ENCODE measurements at places on chromosomes 1 and 21. TPM values are rescaled to one million over a fixed set of nuclear protein-coding genes. Genes with fewer than 3 reads are reported as not detected.

GRCh38 chr1:40853885-40854170 lies 8.3 kb downstream of the CITED4 start:
- DNase-seq = no peak

- DNase-seq = no peak
Measured at GRCh38 chr1:99348397-99349132, 84.3 kb downstream of the PLPPR4 start.

KCNE2 gene
- total RNA-seq = not detected

DNA sequence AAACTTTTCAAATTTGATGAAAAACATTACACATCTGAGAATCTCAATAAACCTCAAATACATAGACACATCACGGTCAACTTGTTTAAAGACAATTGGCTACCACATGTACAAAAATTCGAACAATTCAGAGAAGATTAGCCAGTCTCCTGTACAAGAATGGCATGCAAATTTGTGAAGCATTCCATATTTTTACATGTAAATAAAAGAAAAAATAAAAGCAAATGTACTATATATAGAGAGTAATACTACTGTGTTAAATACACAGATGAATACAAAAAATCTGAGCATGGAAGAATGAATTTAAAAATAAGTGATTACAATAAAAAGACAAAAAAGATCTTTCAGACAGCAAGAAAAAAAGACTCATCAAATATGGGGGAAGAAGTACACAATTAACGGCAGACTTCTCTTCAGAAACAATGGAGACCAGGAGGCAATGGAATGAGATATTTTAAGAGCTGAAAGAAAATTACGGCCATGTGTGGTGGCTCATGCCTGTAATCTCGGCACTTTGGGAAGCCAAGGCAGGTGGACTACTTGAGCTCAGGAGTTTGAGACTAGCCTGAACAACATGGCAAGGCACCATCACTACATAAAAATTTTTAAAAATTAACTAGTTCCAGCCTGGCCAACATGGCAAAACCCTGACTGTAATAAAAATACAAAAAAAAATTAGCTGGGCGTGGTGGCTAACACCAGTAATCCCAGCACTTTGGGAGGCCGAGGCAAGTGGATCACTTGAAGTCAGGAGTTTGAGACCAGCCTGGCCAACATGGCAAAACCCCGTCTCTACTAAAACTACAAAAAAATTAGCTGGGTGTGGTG lies 23.2 kb downstream of the HAX1 start:
- DNase-seq = no peak

GRCh38 chr1:79376106-79376505 lies 369.6 kb upstream of the ADGRL4 start:
- no peak for DNase-seq

SPRR2F gene
- total RNA-seq = 2.8 TPM

DCST1 gene
- not detected for total RNA-seq

DNA sequence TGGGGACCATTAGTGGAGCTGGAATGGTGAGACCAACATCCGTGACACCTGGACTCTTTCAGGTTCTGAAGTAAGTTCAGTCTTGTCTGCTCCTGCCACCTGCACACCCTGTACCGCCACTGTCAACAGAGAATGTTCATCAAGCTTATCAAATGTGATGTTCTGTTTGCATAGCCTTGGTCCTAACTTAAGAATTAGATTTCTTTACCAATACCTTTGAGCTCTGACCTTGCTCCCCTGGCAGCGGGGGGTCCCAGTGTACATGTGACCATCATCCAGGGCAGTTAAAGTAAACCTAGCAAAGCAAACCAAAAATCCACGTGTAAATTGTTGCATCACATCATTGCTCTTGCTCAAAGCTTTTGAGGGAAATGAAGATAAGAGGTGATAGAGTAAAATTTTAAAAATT lies 14.5 kb downstream of the SLC25A33 start:
- no peak for DNase-seq

GRCh38 chr1:107536266-107536665 lies 395.4 kb downstream of the NTNG1 start:
- no peak for DNase-seq

GRCh38 chr1:3924186-3924824 lies 24.2 kb upstream of the C1orf174 start:
- DNase-seq = no peak

GRCh38 chr1:155455588-155456195 lies 106.9 kb downstream of the ASH1L start:
- no peak for DNase-seq

DNA sequence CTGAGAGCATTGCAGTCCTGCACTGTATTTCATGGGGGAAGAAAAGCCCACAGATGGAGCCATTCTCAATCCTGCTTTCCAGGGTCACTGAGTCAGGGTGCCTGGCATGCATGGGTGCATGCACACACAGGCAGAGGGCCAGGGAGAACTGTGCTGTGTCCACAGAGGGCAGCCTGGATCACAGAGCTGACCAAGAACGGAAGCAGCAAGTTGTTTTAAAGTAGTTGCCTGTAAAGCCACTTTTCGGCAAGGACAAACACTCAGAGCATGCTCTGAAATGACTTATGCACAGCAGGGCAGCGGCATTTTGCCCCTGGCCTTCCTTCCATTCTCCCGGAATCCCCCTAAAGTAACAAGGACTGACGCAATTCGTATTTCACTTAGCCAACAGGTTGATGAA lies 3.6 kb downstream of the ERG start:
- no peak for DNase-seq

CTSK gene
- total RNA-seq = 9.4 TPM

GRCh38 chr1:28050776-28051175 lies 37.6 kb downstream of the EYA3 start:
- DNase-seq = no peak

DMRTA2 gene
- not detected for total RNA-seq

HAX1 gene
- 129 TPM for total RNA-seq

DNA sequence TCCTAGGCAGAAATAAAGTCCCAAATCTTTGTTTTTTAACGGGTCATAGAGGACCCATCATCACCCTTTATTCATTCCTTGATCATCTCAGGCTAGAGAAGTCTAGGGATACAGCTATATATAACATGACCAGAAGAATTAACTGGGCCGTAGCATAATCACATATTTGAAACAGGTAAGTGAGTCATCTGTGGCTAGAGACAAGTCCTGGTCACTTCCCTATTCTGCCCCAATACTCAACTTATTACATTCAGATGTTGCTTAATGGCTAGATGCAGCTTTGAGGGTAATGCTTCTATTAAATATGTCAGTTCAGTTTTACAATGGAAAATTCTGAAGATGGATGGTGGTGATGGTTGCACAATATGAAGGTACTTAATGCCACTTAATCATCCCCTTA lies 47.0 kb downstream of the EXO1 start:
- no peak for DNase-seq

- no peak for DNase-seq
Measured at GRCh38 chr1:118989006-118989815, 1.1 kb upstream of the TBX15 start.

RGS8 gene
- not detected for total RNA-seq

DNA sequence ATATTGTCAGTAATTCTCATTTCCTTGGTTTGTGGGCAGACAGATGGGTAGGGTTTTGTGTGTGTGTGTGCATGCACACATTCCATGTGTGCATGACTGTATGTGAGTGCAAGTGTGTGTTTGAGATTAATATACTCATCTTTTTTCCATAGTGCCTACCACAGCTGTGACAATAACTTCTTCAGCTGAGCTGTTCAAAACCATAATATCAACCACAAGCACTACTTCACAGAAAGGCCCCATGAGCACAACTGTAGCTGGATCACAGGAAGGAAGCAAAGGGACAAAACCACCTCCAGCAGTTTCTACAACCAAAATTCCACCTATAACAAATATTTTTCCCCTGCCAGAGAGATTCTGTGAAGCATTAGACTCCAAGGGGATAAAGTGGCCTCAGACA lies 149.3 kb downstream of the ADGRL2 start:
- DNase-seq = no peak
